ENCODE measurements at places on chromosomes 13 and 19.
A peak's percentile ranks its signal among the peaks of the same experiment; 100 is the strongest.

DNA sequence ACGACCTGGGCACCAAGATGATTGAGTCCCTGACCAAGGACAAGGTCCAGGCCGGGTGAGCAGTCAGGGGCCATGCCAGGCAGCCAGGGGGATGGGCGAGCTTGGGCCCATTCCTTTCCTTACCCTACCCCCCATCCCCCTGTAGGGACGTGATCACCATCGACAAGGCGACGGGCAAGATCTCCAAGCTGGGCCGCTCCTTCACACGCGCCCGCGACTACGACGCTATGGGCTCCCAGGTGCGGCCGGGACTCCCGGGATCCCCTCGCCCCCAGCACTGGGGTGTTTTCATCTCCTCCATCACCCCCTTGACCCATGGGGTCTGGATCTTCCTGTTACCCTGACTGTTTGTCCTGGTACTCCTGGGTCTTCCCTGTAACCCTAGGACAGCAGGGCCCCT, 7.1 kb downstream of the LHB start:
- no peak for DNase-seq

DNA sequence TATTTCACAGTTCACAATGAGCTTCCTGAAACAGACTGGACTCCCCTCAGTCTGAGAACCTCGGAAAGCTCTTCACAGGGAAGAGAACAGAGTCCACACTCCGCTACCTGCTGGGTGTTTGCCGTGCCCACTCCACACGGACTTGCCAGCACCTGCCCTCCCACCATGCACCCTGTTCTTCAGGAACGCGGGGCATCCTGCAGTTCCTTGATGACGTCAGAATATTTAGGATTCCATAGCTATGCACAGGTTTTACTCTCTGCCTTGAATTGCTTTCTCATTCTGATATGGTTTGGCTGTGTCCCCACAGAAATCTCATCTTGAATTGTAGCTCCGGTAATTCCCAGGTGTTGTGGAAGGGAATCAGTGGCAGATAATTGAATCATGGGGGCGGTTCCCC, 74.4 kb upstream of the FARP1 start:
- no peak for DNase-seq

DNA sequence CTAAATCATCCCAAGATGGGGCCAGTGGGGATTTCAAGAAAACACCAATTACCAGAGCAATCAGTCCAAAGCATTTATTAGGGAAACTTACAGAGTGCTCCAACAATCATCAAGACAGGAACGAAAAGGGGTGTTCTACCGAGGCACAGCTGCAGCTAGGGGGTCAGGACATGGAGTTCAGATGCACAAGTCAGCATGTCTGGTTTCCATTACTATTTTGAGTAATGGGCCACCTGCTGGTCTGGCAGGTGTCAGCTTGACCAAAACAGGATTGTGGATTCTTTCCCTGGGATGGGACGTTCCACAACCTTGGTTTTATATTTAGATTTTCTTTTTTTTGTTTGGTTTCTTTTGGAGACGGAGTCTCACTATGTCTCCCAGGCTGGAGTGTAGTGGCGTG, 3.9 kb upstream of the UBL5 start:
- no peak for DNase-seq

GRCh38 chr19:29031216-29031615, 181.7 kb downstream of the UQCRFS1 start:
- no peak for DNase-seq

- DNase-seq: no peak
These were observed 23.5 kb downstream of the FAM187B start for GRCh38 chr19:35204799-35205732.

DNA sequence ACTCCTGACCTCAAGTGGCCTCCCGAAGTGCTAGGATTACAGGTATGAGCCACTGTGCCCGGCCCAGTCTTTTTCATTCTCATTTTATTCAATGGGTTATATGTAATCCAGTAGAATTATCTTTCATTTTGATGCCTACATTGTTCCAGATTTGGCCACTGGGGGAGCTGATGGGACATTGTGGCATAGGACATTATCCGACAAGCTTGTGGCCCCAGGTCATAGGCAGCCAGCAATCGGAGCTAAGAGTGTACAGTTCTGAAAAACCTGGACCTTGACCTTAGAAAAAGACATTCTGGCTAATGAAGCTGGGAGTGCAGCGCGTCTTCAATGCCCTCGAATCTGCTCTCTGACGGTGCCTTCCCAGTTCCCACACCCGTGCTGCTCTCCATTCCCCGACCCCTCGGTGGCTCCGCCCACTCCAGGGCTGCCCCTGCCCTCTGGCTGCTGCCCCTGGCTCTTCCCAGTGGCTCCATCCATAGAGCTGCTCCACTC, 108.7 kb downstream of the TEX29 start:
- peak; percentile 7 for DNase-seq
